CD4-positive, alpha-beta T cell treated with Interleukin-6 at 100 ng/mL for 8 hours (primary cell): ENCODE measurements at places on chromosomes 2 and 18.

DNA sequence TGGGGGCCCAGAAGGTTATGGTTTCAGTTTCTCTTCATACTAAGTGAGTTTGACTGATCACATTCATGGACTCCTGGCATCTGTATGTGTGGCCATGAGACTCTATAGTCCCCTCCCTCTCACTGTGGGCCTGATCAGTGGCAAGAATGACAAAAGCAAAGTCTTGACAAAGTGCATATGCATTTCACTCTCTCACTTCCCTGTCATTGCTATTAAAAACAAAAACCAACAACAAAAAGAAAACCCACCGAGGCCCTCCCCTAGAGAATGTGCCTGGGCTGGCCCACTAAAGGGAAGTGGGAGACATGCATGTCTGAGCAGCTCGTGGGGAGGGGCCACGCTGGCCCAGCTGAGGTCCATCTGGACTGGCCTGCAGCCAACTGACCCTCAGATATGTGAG is 600.1 kb upstream of the RAB6C start:
- no peak for DNase-seq

DNA sequence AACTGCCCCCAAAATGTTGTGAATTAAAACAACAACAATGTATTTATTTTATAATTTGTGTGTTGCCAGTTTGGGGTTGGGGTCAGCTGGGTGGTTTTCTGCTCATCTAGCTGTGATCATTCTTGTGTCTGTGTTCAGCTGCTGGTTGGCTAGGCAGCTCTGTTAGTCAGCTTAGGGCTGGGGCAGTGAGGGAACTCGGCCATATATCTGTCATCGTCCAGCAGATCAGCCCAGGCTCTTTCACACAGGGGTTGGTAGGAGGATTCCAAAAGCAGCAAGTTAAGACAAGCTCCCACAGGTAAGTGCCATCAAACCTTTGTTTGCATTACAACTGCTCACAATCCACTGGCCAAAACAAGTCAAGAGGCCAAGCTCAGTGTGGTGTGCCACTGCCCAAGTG is 121.5 kb downstream of the LPIN1 start:
- no peak for DNase-seq

GRCh38 chr2:62381656-62382055 is 124.3 kb downstream of the TMEM17 start:
- no peak for DNase-seq

- no peak for DNase-seq
Observed at GRCh38 chr2:219285373-219285735, 6.2 kb downstream of the DNAJB2 start.

- DNase-seq, result no peak
Observed at GRCh38 chr2:205700331-205701132, 18.2 kb downstream of the NRP2 start.

- no peak for DNase-seq
Observed at GRCh38 chr2:118974103-118974993, 32.4 kb downstream of the MARCO start.

DNA sequence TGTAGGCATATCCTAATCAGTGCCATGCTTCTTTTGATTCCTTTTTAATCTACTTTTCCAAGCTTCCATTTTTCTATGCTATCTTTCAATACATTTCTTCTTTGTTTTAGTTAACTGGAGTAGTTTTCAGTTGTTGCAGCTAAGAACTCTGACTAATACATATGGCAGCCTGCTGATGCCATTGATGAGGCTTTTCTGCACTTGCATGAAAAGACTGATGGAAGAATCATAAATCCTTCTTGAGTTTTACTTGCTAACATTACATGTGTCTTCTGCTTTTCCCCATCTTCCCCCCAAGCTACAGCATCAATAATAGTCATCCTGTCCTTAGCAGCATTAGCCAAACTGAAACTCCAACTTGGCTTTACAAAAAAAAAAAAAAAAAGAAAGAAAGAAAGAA is 203.3 kb downstream of the LRP1B start:
- DNase-seq, result no peak

DNA sequence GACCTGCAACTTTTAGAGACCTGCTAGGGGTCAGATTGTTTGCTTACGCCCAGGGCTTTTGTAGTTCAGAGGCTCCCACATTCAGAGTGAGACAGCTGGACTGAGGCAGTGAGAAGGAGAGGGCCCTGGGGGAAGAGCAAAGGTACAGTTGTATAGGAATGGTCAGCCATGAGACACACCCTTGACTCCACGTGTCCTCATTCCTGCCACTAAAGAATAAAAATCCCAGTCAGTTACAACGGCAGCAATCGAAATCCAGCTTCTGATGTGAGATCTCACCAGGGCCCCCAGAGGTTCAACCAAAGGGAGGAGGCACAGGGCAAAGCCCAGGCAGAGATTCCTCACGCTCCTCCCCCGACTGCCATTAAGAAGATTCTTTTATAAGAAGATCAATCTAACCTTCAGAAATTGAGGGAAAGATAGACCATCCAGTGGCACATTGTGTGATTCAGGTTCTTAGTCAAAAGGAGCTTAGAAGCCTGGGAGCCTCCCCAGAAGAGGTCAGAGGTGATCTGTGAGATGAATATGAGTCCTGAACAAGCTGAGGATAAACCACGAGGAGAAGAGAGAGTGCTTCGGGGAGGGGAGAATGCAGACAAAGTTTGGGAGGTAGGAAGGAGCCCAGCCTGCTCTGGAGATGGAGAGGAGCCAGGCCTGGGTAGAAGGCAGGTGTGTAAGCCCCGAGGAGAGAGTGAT is 317.0 kb downstream of the CYP26B1 start:
- no peak for DNase-seq

GRCh38 chr2:138814123-138814898 is 34.1 kb upstream of the NXPH2 start:
- no peak for DNase-seq
